ENCODE measurements at places on chromosomes 5 and 9. TPM values are rescaled to one million over a fixed set of nuclear protein-coding genes. Genes with fewer than 3 reads are reported as not detected.

DNA sequence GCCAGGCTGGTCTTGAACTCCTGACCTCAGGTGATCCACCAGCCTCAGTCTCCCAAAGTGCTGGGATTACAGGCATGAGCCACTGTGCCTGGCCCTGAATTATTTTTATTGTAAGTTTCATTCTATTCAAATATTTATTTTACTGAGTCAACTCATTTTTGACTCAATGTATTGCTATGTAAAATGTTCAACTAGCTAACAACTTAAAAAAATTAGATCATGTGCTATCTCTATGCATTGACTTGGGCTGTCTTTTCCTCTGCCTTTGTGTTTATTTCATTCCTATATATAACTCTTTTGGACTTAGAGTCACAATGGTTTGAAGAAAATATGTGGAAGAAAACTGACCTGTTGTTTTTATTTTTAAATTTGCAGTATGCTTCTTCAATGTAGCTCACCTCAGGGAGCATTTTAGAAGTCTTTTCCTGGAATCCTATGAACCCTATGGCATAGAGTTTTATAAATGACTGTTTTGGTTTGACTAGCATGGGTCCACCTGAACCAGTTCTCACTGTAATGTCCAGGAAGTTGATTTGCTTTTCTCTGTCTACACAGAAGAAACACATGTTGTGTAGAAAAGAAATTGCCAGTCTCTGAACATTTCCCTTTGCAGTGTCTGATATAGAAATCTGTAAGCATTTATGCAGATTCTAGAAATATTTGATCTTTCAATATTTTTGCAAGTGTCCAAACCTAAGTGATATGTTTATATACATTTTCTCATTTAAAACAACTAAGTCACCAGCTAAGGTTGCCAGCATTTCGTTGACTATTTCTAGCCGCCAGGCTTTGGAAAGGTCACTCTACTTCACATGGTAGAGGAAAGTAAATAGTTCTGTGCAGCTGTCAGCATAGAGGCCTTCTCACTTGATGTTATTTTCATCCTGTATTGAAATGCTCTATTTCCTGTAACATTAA is 138.8 kb downstream of the PCSK1 start:
- no peaks in the 10 kb centered on the region for H3K36me3 ChIP-seq

- H3K4me3 ChIP-seq = no peak overlapping the region
- no peak overlapping the region for H3K27ac ChIP-seq
- no peak for DNase-seq
- peaks cover 39% of the 10 kb centered on the region for H3K36me3 ChIP-seq
Measured at GRCh38 chr5:131706281-131706680, 71.3 kb upstream of the RAPGEF6 start.

Gene PCDH1
- total RNA-seq = not detected

GRCh38 chr5:102937894-102938293 is 182.0 kb downstream of the GIN1 start:
- DNase-seq = no peak
- no peak overlapping the region for H3K4me3 ChIP-seq
- H3K27ac ChIP-seq = no peak overlapping the region
- peaks cover 20% of the 10 kb centered on the region for H3K4me1 ChIP-seq

Gene PRDM9
- not detected for total RNA-seq

All from Karpas-422 (cell line).